ENCODE measurements at places on chromosomes 7 and 10.

DNA sequence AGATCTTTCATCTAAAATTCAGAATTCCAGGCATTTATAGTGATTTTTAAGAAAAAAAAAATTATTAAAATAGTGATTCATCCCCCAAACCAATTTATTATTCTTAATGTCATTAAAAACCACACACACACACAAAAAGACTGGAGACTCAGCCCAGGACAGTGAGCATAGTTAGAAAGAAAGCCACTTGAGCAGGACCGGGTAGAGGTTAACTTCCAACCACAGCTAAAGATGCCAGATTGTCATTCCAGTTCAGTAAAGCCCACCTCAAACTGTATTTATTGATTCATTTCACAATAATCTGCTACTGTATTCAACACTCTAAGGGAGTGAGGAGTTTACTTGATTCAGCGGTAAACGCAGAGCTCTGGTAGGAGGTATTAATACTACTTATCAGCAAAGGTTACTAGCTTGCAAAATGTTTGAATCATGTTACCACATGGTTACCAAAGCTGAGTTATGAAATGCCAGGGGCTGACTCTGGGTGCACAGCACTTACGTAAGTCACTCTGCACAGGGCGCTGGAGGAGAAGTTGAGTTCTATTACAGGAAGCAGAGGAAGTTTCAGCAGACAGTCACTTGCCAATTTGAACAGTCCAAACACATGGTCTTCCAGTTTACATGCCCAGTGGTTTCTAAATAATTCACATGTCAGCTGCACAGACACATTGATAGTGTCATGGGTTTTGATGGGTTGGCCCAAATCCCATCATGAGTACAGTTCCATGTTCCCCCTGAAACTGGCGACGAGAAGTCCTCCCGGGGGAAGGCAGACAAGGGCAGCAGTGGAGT is 64.6 kb downstream of the KLF6 start:
- DNase-seq, result no peak

DNA sequence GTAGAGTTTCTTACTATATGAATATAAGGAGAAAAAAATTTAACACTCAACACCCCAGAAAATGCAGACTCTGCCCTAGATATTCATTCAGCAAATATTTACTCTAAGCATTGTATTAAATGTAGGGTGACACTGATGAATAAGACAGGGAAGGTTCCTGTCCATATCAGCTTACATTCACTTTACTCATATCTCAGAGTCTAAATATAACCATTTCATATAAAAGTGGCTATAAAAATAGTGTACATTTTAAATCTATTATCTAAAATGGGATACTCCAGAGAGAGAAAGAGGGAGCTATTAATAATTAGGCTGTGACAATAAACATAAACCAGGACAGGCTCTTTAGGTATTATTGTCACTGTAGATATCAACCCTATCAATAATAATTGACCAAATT is 104.0 kb downstream of the PKD1L1 start:
- no peak for DNase-seq

GRCh38 chr10:91410638-91411371 is 661 bp downstream of the HECTD2 start:
- no peak for DNase-seq

GRCh38 chr7:90216080-90216674 is 4.6 kb downstream of the STEAP2 start:
- DNase-seq, result no peak

DNA sequence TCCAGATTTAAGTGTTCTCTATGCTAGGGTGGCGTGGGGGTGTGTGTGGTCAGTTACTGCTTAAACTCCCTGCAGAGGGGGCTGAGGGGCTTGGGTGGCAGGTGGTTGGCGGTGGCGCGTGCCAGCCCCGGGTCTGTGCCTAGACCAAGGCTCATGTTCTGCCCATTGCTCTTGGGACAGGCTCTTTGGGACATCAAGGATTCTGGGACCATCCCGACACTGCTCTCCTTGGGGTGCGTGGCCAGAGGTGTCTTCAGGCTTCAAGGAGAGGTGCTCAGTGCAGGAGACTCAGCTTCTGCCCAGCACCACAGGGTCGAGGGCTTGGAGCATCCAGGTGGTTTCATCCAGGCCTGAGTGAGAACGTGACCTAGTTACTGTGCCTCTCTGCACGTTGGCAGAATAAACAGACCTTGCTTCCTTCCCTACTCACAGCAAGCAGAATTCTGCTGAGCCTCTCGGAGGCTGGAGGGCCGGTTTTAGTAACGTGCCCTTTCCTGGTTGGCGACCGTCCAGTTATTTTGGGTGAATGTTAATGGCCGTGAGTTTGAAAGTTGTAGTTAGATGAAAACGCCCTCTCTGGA is 39.9 kb downstream of the CAMK1D start:
- no peak for DNase-seq

GRCh38 chr7:99419323-99420021 is 10.7 kb downstream of the BUD31 start:
- no peak for DNase-seq

- DNase-seq, result no peak
Measured at GRCh38 chr10:128221117-128221516, 94.9 kb upstream of the MKI67 start.

DNA sequence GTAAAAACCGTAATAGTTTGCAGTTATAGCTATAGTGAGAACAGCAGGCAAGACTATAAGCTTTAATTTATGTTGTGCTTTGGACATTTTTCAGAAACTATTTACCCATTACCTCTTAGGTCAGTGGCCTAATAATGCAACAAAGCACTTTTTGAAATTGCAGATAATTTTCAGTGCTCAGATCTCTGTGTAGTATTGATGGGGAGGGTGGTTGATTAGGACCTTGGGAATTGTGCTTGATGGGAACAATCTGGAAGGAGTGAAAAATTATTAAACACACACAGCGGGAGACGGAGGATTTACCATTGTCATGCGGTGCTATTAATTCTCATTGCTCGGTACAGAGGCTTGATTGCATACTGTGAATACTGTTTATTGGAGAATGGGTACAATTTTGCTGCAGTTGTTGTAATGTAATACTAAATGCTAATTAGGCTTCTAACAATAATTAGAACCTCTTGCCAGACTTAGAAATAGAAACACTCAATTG is 304.8 kb downstream of the LRMDA start:
- no peak for DNase-seq

DNA sequence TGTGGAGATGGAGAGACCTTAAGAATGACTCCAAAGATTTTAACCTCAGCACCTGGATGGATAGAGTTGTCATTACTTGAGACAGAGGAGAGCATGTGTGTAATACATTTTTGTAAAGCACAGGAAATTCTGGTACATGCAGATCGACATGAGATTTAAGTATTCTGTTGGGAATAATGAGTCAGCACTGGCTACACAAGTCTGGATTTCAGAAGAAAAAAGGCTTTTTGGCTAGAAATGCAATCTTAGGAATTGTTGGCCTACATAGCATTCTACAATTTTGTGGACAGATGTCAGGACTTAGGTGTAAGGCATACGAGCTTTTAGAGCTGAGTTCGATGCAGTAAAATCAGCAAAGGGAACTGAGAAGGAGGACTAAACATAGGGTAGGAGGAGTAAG is 24.1 kb upstream of the ANKRD30A start:
- DNase-seq, result no peak

GRCh38 chr7:151427705-151428377 is 12.1 kb downstream of the CRYGN start:
- no peak for DNase-seq

DNA sequence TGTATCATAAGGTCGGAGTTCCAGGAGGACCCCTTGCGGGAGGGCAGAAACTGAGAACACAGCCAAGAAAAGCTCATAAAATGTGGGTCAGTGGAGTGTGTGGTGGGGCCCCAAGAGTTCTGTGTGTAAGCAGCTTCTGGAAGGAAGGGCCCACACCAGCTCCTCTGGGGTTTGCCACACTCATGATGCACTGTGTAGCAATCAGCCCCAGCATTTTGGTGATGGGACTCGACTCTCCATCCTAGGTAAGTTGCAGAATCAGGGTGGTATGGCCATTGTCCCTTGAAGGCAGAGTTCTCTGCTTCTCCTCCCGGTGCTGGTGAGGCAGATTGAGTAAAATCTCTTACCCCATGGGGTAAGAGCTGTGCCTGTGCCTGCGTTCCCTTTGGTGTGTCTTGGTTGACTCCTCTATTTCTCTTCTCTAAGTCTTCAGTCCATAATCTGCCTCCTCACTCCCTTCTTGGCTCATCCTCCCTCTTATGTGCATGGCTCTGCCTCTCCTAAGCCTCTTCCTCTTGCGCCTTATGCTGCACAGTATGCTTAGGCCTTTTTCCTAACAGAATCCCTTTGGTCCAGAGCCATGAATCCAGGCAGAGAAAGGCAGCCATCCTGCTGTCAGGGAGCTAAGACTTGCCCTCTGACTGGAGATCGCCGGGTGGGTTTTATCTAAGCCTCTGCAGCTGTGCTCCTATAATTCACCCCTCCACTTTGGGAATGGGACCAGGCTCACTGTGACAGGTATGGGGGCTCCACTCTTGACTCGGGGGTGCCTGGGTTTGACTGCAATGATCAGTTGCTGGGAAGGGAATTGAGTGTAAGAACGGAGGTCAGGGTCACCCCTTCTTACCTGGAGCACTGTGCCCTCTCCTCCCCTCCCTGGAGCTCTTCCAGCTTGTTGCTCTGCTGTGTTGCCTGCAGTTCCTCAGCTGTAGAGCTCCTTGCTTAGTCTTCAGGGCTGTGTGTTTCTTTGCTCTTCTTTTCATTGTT is 17.8 kb downstream of the PRSS2 start:
- DNase-seq, result no peak

DNA sequence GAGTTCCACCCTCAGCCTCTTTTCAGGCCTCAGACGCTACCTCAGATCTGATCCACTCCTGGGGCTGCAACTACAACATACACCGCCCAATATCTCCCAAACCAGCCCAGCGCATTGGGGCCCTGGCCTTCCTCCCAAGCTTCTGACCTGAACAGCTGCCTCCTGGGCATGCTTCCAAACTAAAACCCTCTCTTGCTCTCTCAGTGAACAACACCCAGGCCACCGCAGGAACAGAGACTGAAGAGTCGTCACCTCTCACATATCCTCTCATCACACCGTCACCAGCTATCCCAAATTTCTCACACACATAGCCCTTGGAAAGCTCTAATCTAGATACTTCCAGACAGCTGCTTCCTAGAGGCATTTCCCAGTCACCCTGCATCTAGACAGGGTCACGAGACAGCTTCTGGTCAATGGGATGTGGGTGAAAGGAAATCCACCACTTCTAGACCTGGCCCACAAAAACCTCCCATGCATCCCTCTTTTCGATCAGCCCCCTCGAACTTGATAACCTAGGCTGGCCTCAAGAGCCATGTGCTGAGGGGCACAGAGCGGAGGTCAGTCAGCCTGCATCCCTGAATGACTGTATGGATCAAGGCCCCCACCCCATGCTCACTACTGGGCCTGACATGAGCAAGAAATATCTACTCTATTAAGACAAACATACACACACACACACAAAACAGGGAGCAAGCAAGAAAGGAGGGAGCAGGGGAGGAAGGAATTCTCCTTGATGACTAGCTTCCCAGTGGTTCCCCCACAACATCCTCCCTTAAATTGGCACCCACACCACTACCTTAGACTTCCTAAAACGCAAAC is 1.8 kb downstream of the PARP12 start:
- peak; percentile 12 for DNase-seq

GRCh38 chr10:113704637-113705343 is 25.1 kb downstream of the CASP7 start:
- DNase-seq, result no peak

GRCh38 chr10:51786684-51787035 is 87.3 kb upstream of the CSTF2T start:
- DNase-seq, result no peak

DNA sequence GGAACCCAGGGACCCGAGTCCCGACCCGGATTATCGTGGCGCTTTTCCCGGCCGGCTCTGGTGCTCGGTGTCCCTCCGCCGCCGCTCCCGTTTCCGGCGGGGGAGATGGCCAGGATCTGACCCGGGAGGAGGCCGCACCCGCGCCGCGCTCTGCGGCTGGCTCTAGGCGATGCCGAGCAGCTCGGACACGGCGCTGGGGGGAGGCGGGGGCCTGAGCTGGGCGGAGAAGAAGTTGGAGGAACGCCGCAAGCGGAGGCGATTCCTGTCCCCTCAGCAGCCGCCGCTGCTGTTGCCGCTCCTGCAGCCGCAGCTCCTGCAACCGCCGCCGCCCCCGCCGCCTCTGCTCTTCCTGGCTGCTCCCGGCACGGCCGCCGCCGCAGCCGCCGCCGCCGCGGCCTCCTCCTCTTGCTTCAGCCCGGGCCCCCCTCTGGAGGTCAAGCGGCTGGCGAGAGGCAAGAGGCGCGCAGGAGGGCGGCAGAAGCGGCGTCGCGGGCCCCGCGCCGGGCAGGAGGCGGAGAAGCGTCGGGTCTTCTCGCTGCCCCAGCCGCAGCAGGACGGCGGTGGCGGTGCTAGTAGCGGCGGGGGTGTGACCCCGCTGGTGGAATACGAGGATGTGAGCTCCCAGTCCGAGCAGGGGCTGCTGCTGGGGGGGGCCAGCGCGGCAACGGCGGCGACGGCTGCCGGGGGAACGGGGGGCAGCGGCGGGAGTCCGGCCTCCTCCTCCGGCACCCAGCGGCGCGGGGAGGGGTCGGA is 593 bp downstream of the CDK13 start:
- DNase-seq, result no peak

DNA sequence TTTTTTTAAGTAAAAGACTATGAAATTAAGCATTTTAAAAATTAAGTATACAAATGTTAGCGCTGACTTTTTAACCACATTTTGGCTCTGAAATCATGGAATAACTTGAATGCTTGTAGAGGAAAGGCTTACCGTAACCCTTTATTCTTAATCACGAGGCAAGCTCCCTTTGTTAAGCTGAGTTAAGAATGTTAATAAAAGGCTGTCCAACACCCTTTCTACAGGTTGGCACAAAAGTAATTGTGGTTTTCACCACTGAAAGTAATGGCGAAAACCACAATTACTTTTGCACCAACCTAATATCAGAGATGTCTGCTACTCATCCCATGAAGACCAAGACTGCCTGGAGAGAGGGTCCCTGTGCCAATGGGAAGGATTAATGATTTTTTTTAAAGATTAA is 70.6 kb downstream of the STK17A start:
- DNase-seq, result no peak

- DNase-seq, result no peak
Measured at GRCh38 chr10:96834120-96834519, 2.0 kb downstream of the LCOR start.

DNA sequence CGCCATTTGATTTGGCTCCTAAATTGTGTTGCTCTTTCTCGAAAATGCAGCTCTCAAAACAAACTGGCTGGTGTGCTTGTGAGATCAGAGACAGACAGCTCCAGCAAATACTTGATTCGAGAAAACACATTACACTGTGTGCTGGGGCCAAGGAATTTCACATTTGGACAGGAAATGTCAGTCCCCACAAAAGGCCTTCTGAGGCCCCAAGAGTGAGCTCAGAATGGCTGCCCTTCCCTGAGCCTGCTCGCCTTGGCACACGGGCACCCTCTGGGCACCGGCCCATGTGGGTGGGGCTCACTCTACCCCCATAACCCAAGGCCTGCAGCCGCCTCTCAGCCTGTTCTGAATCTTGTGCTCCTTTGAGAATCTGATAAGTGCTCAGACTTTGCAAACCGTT is 13.9 kb upstream of the HSPA12A start:
- DNase-seq, result no peak

GRCh38 chr7:100010901-100011300 is 4.5 kb upstream of the ZKSCAN1 start:
- no peak for DNase-seq

GRCh38 chr10:30980951-30981616 is 50.6 kb downstream of the ZNF438 start:
- DNase-seq, result no peak

GRCh38 chr7:28654110-28654509 is 241.8 kb downstream of the CREB5 start:
- peak; percentile 41 for DNase-seq

Data from NCI-H2107 (cell line).